Stimulated activated CD8-positive, alpha-beta memory T cell treated with anti-CD3 and anti-CD28 coated beads, Interleukin-15, amount 100 ng/mL, for 1 hour (primary cell): ENCODE measurements at places on chromosomes 16 and 17.

GRCh38 chr17:4478318-4478830, 20.3 kb upstream of the SPNS2 start:
- DNase-seq = no peak

- no peak for DNase-seq
These were observed 457.9 kb downstream of the SLC39A11 start for GRCh38 chr17:72634621-72635020.

DNA sequence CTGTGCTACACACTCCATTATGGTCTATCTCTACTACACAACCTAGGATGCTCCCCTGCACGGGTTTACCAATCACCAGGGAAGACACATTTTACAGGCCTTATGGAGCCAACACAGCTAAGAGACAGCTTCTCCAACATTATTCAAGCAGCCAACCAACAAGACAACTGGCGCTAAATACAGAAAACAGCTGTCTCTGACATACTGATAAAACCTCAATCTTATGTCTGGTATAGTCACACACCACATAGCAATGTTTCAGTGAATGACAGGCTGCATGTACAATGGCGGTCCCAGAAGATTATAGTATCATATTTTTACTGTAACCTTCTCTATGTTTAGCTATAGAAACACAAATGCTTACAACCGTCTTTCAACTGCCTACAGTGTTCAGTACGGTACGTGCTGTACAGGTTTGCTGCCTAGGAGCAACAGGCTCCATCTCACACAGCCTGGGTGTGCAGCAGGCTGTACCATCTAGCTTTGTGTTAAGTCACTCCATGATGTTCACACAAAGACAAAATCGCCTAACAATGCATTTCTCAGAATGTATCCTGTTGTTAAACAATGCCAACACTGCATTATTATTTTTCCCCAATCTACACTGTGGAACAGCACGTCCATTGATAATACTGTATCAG, 10.9 kb downstream of the USP22 start:
- no peak for DNase-seq

DNA sequence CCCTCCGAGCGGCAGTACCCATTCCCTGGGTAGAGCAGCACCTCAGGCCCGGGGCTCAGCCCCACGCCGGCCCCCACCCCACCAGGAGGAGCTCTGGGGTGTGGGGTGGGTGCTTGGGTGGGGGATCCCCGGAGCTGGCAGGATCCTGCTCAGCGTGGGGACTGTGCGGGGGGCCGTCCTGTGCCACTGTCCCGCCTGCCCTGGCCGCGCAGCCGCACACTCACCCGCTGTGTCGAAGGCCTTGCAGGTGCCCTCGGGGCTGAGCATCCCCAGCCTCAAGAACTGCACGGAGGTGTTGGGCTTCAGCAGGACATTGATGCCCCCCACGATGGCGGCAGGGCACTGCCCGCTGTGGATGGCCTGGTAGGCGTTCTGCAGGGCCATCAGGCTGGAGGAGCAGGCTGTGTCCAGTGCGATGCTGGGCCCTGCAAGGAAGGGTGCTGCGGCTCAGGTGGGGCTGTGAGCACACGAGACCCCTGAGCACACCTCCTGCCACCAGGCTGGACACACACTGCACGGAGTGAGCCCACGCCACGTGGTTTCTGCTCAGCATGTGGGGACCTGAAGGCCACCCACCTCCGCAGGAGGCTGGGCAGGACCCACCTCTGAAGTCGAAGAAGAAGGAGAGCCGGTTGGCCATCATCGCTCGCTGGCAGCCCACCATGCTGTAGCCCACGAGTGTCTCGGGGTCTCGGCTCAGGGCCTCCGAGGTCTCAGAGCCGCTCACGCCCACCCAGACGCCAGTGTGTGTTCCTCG, 4.9 kb downstream of the FASN start:
- DNase-seq = no peak

GRCh38 chr16:27515874-27516353, 33.8 kb downstream of the GTF3C1 start:
- DNase-seq = no peak

GRCh38 chr16:84807776-84808175, 12.0 kb upstream of the CRISPLD2 start:
- no peak for DNase-seq

GRCh38 chr17:21676281-21677111, 15.8 kb upstream of the KCNJ18 start:
- no peak for DNase-seq

DNA sequence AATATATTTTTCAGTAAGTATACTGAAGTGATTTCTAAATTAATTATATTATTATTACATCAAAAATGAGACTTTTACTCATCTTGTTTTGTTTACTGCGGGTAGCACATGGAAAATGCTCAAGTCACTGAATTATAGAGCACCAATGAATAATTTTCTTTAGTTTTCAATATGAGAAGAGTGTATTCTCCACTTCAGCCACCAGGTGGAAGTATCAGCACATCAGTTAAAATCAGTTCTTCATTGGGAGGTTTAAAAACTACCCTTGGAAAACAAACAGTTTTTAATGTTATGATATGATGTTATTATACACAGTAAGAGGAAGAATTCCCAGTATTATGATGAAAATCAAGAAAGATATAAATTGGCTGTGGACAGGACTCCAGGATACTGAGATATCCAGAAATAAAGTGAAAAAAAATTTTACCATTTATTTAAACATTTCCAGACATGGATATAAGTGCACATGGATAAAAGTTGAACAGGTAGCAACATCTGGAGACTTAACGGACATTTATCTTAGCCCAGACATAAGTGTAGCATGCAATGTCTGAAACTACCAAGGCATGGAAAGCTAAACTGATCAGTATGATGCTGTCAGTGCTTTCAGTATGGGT, 467.3 kb downstream of the KCNJ2 start:
- no peak for DNase-seq

- peak; percentile 70 for DNase-seq
These were observed 8.6 kb downstream of the LGALS3BP start for GRCh38 chr17:78970834-78971755.

DNA sequence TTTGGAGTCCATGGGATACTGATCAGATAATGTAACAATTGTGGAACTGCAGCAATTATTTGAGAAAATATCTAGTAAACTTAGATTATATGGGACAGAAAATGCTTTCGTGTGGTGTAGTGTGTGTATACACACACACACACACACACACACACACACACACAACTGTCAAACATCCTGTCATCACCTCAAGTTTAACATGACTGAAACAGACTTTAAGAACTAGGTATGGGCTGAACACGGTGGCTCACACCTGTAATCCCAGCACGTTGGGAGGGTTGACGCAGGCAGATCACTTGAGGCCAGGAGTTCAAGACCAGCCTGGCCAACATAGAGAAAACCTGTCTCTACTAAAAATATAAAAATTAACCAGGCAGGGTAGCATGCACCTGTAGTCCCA, 544 bp upstream of the EVI2A start:
- DNase-seq = no peak

DNA sequence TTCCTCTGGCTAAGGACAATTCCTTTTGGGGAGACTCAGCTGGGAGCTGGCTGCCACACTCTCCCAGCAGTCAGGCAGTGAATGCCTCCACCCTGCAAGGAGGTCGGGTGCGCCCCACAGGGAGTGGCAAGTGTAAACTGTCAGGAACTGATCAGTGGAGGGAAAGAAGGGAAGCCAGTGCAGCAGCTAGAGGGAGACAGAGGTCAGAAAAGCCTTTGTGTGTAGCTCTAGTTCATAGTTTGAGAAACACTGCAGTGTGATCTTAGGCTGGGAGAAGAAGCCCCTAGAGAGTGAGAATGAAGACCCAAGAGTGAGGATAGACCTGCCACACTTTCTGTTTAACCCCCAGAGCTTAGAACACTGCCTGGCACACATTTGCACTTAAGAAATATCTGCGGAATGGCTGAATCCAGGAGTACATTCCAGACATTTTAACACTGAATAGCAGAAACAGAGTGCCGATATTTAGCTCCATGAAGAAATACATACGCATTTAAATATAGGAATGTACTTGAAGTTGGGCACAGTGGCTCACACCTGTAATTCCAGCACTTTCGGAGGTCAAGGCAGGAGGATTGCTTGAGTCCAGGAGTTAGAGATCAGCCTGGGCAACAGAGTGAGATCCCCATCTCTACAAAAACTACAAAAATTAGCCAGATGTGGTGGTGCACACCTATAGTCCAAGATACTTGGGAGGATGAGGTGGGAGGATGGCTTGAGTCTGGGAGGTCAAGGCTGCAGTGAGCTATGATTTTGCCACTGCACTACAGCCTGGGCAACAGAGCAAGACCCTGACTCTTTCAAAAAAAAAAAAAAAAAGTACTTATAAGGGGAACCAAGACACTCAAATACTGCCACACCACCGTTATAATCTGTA, 11.1 kb upstream of the SLC5A11 start:
- DNase-seq = no peak

- no peak for DNase-seq
These were observed 24.5 kb downstream of the FCSK start for GRCh38 chr16:70478912-70479341.

- no peak for DNase-seq
These were observed 918.4 kb upstream of the SOX9 start for GRCh38 chr17:71202449-71202848.

DNA sequence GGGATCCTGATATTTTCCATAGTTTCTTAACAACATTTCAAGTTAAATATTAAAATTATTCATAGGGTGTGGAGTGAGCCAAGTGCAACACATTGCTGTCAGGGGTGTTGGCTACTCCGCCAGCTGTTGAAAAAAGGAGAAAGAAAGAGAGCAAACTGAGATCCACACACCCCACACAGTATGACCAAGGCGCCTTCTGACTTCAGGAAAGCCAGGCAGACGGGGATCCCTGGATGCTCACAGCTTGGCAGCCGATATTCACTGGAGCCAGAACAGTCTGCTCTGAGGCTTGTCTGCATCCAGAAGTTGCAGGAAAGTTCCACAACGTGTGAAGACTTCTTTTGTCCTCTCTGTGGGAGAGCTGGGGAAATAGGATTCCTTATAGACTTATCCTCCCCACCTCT, 9.3 kb downstream of the CHD9NB start:
- DNase-seq = no peak

DNA sequence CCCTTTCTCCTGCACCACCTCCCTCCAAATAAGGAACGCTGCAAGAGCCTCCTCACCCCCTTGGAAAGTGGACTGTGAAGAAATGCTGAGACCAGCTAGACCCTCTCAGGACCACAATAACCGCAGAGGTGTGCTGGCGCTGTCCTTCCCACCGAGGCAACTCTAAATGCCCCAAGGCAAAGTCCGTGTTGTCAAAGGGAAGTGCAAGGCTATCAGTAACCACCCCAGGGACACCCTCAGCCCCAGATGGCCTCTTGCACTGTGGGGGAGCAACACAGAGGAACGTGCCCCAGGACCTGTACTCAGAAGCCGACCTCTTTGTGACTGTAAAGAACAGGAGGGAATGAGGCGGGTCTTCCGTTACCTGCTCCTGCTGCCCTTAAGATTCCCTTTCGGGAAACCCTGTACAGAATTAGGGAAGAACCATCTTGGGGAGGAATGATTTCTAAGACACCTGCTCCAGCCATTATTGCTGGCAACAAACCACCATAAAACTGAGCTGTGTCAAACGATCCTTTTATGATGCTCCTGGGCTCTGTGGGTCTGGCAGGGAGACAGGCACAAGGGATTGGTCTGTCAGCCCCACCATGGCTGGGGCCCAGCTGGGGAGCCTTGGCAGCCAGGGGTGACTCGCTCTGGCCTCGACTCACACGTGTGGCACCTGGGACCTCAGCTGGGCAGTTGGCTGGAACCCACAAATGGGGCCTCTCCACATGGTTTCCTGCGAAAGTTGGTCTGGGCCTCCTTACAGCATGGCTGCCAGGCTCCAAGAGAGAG, 14.6 kb upstream of the MED9 start:
- DNase-seq = no peak

GRCh38 chr17:71022758-71023157, 853.4 kb downstream of the KCNJ2 start:
- DNase-seq = no peak

GRCh38 chr17:49459401-49459984, 35.6 kb upstream of the NGFR start:
- DNase-seq = no peak

DNA sequence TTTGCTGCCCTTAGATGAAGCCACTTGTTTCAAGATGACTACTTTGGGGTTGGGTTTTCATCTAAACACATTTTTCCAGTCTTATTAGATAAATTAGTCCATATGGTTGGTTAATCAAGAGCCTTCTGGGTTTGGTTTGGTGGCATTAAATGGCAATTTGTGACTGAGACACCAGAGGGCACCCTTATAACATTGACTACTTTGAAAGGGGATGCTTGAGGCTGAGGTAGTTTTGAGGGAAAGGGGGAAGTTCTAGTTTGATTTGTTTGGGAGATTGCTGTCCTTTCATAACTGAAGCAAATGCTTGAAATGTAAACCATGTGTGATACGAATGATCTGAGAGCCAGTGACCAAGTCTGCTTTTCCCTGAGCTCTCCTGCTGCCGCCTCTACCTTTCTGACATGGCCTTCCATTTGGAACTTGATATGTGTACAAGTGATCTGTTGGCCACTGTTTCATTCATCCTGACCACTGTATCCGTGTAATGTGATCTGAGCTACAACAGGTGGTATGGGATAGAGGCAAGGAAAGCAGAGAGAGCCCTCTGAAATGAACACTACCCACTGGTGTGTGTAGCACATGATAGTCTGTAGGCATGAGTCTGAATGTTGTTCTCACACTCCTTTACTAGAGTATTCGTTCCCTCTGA, 5.8 kb upstream of the RARA start:
- DNase-seq = no peak

- DNase-seq = no peak
These were observed 21.8 kb downstream of the AXIN1 start for GRCh38 chr16:330741-331140.

DNA sequence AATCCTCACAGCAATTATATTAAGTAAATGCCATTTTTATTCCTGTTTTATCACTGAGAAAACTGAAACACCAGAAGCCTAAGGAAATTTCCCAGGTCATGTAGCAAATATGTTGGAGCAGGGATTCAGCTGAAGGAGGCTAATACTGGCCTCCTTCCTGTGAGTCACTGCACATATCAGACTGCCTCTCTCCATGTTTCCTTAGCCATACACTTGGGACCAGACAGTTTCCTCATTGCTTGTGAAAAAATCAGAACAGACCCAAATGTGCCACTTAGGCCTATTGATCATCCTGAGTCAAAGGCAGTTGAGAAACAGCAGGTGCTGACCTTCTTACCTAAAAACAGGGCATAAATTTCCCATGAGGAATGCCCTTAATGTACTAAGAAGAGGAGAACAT, 18.9 kb upstream of the ELAC2 start:
- no peak for DNase-seq

DNA sequence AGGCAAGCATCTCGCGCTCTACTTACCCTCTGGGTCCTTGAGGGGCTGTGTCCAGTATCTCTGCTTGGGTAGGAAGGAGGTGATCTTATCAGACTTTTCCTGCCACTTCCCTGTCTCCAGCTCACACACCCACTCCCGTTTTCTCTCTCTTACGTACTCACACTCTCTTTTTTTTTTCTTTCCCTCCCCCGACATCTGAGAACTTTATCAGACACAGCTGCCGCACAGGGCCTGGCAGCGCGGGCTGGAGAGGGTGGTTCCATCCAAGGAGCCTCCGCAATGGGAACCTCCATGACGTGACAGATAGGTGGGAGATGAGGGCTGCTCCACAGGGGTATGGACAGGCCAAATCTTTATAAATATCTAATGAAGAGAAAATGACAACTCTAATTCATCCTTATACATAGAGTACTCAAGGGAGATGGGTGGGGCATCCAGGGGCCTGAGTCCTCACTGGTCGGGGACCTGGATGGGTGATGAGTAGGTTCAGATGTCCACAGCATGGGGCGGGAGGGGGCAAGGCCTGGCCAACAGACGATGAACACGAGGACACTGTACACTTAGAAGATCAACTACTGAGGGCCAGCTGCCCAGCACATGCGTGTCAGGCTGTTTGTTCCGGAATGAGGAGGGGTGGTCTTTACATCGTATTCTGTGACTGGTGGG, 23.3 kb downstream of the MINK1 start:
- DNase-seq = no peak
